Psoas muscle (tissue), 8 donors: ENCODE measurements at places on chromosomes 7 and 10. TPM values are rescaled to one million over a fixed set of nuclear protein-coding genes. Genes with fewer than 3 reads are reported as not detected.

The AZGP1 gene
- total RNA-seq: 0.50 TPM

GRCh38 chr10:30111340-30112022 is 52.1 kb upstream of the JCAD start:
- DNase-seq: no peak

DNA sequence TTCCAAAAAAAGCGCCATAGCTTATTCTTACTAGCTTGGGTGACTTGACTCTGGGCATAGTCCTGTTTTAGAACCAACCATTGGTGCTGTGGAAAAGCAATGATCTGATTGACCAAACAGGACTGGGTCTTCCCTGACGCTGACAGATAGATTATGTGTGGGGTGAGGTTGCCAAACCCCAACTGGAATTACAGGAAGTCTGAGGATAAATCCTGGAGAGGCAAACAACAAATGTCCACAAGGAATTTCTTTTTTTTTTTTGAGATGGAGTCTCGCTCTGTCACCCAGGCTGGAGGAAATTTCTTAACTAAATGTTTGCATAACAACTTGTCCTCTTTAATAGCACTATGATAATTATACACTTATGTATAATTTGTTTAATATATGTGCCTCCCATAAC is 19.2 kb downstream of the GCC1 start:
- DNase-seq: no peak

The PKD2L1 gene
- not detected for total RNA-seq

The ARMC3 gene
- not detected for total RNA-seq

The SKIDA1 gene
- 0.79 TPM for total RNA-seq

The CPVL gene
- 9.4 TPM for total RNA-seq

The MYH16 gene
- total RNA-seq: not detected

GRCh38 chr7:65809259-65809981 is 63.5 kb upstream of the VKORC1L1 start:
- no peak for DNase-seq

The GUSB gene
- total RNA-seq: 9.3 TPM

The TMEM270 gene
- not detected for total RNA-seq

The TRIM73 gene
- total RNA-seq: 0.92 TPM

DNA sequence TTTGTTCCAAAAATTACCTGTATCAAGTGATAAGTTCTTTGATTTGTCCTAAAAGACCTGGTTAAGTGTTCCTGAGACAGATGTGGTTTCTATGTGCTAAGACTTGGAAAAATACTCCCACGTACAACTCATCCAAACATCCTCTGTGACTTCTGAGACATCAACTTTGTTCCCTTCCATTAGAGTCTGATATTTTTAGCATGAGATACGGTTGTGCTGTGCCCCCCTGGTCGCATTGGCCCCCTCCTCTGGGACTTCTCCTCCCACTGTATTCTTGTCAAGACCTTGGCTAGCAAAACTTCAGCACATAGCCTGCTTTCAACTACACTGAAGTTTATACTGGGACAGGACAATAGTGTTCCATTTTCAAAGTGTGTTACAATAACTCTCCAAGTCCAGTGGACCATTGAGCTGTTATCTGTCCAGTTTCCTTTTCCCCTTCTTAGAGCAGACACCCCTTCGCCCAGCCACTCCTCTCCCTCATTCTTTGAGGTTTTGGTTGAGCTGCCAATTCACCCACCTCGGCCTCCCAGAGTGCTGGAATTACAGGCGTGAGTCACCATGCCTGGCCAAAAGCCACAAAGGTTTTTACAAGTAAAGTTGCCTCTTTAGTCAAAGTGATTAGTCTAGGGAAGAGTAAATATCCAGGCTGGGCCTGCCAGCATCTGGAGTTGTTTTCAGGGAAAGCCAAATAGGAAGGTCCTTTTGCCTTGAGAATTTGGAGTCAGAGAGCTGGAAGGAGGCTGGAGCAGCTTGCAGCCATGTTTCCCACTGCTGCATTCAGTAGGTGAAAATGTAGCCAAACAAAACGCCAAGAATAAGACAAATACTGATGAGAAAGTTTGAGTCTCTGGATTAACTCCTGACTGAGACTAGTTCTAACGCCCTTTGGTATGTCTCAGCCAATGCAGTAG is 17.8 kb upstream of the PDLIM1 start:
- DNase-seq: peak; percentile 84

- DNase-seq: no peak
Measured at GRCh38 chr10:2137549-2138174, 400.3 kb upstream of the ADARB2 start.

- no peak for DNase-seq
Measured at GRCh38 chr7:138116141-138116540, 39.9 kb downstream of the AKR1D1 start.

DNA sequence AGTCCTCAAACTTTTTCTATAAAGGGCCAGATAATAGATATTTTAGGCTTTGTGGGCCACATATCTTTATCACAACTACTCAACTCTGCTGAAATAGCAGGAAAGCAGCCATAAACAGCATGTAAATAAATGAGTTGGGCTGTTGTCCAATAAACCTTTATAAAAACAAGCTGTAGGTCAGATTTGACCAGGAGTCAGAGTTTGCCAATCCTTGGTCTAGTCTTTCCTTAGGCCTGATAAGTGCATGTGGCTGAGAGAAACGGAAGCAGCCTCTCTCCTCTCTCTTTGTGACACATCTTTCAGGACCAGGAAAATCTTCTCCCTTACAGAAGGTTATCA is 724.5 kb downstream of the GRID1 start:
- DNase-seq: no peak
